Inflammatory macrophage treated with lipopolysaccharide for 4 hours (primary cell): ENCODE measurements at places on chromosomes 16 and 17.
A peak's percentile ranks its signal among the peaks of the same experiment; 100 is the strongest.

DNA sequence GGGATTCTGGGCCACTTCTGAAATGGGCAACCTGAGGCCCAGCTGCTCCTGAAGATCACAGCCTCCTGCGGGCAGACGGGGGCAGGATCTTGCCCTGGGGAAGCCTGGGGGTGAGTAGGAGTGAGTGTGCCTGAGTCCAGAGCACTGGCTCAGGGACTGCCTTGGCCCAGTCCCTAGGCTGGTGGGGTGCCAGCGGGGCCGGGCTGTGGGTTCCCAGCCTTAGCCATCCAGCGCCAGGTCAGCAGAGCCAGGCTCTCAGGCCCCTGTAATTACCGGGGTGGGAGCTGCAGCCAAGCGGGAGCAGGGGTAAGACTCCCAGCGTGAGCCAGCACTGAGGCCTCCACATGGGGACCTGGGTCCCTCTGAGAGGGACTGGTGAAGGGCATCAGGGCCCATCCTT, 8.2 kb downstream of the SPNS2 start:
- no peak for DNase-seq

DNA sequence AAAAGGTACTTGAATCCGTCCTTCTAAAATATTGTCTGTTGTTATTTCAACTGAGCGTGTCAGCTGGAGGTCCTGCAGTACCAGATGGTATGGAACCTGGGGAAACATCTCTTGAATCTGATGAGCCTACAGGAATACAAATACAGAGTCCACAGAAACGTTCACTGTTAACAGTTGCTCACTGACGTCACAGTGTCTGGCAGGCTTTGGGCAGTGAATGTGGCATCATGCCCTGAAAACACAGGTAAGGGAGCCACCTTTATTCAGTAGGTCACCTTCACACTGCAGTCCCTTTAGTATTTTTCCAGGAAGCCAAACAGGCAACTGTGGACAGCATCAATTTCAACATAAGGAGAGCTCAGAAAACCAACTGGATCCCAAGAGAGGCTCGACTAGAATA, 56.1 kb downstream of the AMFR start:
- no peak for DNase-seq

DNA sequence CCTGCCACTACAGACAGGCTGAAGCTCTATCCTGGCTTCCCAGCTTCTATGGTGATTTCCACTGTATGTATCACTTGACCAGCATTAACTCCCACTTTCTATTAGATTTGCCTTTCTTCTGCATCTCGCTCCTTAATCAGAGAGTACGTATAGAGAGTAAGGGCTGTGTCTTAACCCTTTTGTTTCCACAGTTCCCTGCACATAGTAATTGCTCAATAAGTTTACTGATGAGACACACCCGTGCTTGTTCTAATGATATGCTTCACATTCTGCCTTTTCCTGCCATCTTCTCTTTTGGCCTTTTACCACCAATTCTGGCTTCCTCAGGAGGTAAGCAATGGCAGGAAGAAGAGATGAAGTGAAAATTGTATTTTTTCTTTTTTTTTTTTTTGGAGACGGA, 20.6 kb upstream of the USP36 start:
- peak; percentile 25 for DNase-seq

DNA sequence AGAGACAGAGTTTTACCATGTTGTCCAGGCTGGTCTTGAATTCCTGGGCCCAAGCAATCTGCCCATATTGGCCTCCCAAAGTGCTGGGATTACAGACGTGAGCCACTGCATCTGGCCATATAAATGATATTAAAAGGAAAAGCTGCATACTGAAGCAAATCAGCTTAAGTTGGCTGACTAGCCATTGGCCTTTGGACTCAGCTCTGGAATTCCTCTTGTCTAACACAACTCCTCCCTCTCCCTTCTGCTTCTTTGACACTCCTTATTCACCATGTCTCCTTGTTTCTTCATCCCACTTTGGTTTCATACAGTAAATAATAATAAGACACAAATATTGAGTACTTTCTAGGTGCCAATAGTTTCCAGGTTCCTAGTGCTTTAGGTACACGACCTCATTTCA, 7.5 kb downstream of the KRT12 start:
- DNase-seq: no peak

DNA sequence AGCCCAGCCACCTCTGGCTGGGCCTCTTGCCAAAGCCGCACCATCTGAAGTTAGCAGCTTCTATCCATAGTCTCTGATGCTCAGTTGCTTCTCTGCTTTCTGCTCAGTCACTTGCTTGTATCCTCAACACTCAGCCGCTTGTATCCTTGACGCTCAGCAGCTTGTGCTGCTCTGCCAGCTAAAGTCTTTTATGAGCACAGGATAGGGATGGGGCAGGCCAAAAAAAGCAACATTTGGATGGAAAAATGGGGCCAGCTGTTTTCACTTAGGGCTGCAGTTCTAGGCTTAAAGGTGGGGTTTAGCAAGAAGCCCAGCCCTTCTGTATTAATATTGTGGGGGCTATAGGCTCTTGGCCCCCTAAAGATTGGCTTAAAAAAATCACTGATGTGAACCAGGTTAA, 739.4 kb downstream of the CDH8 start:
- DNase-seq: no peak

GRCh38 chr16:89588413-89589109, 13.0 kb downstream of the CPNE7 start:
- no peak for DNase-seq

GRCh38 chr17:48406936-48407567, 23.0 kb downstream of the SKAP1 start:
- no peak for DNase-seq
